ENCODE measurements at places on chromosomes 2 and 18.

- DNase-seq, result peak; percentile 70
These were observed 84.5 kb upstream of the RBBP8 start for GRCh38 chr18:22848615-22849014.

DNA sequence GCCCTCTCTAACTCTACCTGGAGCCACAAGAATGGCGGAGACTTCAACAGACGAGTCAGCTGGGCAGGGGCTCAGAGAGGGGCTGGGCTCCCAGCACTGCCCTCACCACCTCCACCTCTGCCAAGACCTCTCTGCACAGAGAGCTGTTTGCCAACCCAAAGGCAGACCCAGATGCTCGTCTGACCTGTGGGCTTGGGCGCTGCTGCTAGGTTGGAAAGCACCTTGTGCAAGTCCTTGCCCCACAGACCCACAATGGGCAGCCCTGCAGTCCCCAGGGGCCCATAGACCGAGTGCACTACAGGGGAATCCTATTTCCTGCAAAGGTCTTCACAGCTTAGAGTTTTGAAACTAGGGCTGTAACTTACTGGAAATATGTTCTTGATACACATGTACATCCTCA is 13.3 kb downstream of the ACKR3 start:
- DNase-seq, result no peak

DNA sequence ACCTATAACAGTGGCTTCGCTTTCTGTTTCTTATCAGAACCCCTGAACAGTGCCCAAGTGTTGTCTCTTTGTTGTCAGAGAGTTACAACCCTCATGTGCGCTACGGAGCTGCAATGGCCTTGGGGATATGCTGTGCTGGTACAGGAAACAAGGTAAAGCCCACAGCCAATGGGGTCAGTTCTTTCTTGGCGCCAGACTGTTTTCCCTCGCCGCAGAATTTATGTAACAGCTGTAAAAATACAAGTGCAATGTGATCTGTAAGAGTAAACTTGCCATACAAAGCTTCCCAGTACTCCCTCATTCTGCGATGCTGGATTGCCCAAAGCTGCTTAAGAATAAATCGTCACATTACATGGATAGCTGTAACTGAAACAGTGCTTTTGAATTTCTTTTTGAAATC is 13.9 kb upstream of the HTR2B start:
- no peak for DNase-seq

- no peak for DNase-seq
These were observed 26.2 kb downstream of the EPC2 start for GRCh38 chr2:148670773-148671172.

GRCh38 chr2:168025487-168026202 is 221.8 kb downstream of the STK39 start:
- DNase-seq, result no peak

- no peak for DNase-seq
These were observed 113.5 kb upstream of the PPP1CB start for GRCh38 chr2:28638102-28638501.

DNA sequence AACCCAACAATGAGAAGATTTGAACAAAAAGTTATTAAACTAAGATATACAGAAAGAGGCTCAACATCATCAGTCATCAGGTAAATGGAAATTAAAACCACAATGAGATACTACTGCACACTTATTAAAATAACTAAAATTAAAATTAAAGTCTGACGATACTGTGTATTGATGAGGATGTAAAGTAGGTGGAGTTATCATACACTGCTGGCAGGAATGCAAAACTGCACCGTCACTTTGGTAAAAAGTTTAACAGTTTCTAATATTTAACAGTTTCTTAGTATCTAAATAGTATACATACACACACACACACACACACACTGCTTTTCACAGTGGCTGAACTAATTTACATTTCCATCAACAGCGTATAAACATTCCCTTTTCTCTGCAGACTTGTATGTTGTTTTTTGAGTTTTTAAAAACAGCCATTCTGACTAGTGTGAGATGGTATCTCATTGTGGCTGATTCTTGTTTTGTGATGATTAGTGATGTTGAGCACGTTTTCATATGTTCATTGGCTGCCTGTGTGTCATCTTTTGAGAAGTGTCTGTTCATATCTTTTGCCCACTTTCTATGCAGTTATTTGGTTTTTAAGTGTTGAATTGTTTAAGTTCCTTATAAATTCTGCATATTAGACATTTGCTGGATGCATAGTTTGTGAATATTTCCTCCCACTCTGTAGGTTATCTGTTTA is 726.9 kb upstream of the CHAC2 start:
- no peak for DNase-seq

DNA sequence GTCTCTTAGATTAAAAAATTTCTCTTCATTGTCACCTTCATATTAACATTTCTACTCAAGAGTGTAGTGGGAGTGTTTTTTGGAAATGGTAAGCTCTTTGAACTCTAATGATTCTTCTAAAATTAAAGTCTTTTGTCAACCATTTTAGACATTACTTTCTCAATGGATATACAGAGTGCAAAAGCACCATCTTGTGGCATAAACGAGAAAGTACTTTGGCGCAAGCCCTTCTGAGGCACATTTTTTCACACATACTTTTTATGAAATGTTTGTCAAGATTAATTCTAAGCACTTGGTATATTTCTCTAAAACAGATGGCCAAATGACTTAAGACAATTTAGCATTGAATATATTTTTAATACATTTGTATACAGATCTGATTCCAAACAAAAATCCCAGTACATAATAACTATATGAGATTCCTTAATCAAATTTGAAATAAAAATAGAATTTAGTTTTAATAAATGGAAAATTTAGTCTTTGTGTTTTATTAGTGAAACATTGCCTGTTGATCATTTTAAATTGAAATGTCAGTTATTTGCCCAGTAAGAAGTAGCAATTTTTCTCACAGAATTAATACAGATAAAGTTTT is 63.3 kb upstream of the GALNT5 start:
- DNase-seq, result peak; percentile 69

GRCh38 chr2:152078662-152079061 is 20.2 kb downstream of the CACNB4 start:
- DNase-seq, result no peak

GRCh38 chr2:7866104-7866503 is 815.8 kb upstream of the ID2 start:
- no peak for DNase-seq

DNA sequence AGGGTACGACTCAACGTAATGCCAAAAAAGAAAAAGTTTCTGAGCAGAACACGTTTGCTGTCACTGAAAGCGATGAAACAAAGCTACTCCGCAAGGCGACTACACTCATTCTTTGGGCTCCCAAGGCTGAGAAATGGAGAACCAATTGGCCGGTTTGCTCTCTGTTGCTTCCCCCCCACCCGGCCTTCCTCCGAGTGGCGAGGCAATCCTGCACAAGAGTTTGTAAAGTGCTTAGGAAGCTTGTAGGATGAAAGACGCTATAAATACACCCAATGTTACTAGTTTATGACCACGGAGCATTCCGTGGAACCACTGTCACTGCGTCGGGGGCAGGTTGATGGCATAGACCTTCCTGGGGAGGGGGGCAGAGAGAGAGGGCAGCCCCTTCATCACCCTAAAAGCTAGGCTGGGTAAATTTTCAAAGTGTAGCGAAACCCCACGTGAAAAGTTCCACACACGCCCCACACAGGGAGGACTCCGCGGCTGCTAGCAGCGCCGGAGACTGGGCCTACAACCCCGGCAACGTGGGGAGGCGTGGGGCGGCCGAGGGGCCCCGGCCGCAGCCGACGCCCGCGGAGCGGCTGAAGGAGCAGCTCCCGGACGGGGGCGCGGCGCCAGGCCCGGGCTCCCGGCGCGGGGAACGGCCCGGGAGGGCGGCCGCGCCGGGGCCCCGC is 915 bp downstream of the CUL3 start:
- peak; percentile 31 for DNase-seq

GRCh38 chr18:44733069-44733753 is 52.5 kb downstream of the SETBP1 start:
- peak; percentile 95 for DNase-seq

DNA sequence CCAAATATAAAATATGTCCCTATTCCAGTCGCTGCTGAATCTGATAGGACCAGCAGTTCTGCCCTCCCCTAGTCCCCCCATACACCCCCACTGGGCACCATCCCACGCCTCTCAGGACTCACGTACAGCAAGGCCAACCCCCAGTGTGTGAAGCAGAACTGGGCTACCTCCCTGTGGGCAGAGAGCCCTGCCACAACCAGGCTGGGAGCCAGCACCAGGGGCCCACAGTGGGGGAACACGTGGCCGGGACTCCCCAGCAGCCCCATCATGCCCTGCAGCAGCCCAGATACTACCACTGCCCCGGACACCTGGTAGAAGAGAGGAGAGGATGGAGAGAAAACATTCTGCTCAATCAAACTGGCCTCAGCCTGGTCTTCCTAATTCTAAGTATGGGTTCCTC is 1.3 kb downstream of the SLC23A3 start:
- no peak for DNase-seq

DNA sequence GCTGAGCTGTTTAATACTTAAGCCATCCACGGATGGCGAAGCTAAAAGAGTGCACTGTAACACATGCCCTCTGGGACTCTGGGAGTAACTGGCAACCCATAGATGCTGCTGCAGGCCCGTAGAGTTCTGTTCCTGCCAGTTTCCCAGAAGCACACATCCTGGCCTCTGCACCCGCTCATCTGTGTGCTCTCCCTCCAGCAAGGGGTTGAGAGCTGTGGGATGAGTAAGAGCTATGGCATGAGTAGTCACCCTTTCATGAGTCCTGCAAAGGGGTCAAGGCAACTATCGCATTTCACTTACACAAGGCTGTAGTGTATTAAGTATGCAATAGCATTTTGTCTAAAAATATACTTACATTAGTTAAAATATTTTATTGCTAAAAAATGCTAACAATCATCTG is 1341.8 kb upstream of the NXPH2 start:
- DNase-seq, result peak; percentile 38

- peak; percentile 77 for DNase-seq
These were observed 114.4 kb upstream of the HAAO start for GRCh38 chr2:42906557-42907411.

- peak; percentile 54 for DNase-seq
These were observed 129.6 kb downstream of the PID1 start for GRCh38 chr2:229141424-229142025.

- DNase-seq, result peak; percentile 48
These were observed 169.7 kb upstream of the NOSTRIN start for GRCh38 chr2:168632709-168633121.
